NCI-H187 treated with DMSO at 0.1 percent for 48 hours (cell line): ENCODE measurements at places on chromosomes 3 and 15.

DNA sequence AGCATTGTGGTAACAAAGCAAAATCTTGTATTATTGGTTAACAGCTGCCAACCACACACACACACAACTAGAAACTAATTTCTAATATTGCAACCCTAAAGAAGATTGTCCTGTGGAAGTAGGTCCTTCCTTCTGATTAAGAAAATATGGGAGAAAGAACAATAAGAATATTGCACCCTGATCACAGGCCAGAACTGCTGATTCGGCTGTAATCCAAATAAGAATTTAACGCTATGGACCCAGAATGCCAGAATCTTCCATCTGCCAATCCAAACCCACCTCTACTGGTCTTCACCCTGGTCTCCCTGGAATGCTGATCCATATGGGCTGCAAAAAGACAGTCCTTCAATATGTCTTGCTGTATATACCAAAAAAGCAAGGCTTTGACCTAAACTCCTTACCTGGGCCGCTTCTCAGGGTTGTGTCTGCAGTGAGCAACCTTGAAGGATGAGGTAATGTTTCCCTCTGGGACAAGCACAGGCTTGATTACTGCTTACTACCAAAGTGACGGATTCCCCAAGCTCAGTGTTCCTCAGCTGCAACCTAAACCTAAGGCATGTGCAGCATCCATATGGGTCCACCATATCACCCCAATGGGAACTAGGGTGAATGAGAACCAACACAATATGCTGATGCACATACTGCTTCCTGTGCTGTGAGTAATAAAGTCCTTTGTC, 8.0 kb downstream of the CCDC14 start:
- DNase-seq = no peak

DNA sequence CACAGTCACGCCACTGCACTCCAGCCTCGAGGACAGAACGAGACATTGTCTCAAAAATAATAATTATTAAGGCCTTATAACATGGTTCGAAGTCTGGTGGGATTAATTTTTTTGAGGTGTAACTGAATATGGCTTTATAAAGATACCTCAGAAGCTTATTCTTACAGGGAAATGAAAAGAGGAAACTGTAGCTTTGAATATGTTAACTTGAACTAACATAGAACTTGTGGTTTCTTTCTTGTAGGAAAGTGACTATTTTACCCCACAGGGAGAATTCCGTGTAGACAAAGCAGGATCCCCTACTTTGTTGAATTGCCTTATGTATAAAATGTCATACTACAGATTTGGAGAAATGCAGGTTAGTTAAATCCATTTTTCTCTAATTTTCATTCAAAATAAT, 96.3 kb downstream of the STT3B start:
- no peak for DNase-seq

- DNase-seq = no peak
Measured at GRCh38 chr3:127590282-127590592, 296 bp downstream of the TPRA1 start.

GRCh38 chr3:173199568-173199967, 58.5 kb upstream of the SPATA16 start:
- DNase-seq = no peak

GRCh38 chr3:112498914-112499711, at the start of gene BTLA:
Gene BTLA (minus strand): TSS chr3:112499472. CDS start chr3:112499358, 114 bp downstream.
- no peak for DNase-seq

GRCh38 chr3:116920826-116921610, 211.4 kb downstream of the TUSC7 start:
- no peak for DNase-seq

- no peak for DNase-seq
Measured at GRCh38 chr3:67614195-67614594, 40.2 kb downstream of the SUCLG2 start.

DNA sequence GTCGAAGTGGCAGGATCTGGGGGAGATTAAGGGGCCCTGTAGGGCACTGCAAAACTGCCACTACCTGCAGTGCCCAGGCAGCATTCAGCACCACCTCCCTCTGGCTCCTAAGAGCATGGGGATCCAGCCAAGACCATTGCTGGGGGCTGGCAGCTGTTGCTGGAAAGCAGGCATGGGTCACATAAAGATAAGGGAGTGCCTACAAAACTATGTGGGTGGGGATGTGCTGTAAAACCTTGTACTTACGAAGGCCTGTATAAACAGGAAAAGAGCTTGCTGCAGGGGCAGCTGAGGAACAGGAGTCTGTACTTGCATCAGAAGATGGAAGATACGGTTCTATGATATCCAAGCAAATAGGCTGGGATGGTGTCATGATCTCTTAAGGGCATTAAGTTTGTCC, 27.1 kb downstream of the IL20RB start:
- DNase-seq = no peak

- no peak for DNase-seq
Measured at GRCh38 chr15:82393671-82394070, 35.9 kb upstream of the GOLGA6L9 start.

GRCh38 chr3:124137216-124137615, 145.3 kb upstream of the ROPN1 start:
- no peak for DNase-seq
